Esophagus muscularis mucosa (tissue), 4 donors: ENCODE measurements at places on chromosomes 16 and 17.

DNA sequence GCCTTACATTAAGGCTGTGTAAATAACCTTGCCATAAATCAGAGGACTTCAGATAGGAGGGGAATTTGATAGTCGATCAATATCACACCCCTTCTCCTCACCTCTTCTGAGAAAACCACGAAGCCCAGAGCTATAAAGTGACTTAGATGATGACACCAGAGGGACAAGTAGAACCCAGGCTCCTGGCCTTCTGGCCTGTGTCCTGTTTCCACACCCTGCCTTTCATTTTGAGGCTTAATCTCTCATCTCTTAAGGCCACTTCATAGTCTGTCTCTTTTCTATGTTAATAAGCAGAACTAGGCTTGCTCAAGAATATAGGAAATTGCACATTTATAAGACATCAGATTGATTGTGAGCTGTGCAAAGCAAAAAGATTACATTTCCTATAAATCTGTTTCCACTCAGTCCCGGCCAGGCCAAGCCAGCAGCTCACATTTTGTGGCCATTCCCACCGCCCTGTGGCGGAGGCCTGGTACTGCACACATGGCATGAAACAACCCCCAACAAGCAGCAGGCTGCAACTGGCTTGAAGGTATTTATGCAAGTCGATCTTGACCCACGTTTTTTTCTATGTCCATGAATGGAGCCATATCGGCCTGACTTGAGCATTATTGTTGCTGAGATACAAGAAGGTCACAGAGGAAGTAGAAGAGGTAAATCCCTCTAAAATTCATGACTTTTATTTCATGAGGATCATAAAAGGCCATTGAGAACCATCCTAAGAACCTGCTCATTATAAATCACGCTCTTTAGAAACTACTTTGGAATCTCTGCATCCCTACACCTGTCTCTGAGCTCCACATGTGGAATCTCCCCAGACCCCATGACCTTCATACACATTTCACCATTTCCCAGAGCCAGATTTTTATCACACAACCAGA lies 93.7 kb downstream of the PMP22 start:
- peak; percentile 89 for DNase-seq

DNA sequence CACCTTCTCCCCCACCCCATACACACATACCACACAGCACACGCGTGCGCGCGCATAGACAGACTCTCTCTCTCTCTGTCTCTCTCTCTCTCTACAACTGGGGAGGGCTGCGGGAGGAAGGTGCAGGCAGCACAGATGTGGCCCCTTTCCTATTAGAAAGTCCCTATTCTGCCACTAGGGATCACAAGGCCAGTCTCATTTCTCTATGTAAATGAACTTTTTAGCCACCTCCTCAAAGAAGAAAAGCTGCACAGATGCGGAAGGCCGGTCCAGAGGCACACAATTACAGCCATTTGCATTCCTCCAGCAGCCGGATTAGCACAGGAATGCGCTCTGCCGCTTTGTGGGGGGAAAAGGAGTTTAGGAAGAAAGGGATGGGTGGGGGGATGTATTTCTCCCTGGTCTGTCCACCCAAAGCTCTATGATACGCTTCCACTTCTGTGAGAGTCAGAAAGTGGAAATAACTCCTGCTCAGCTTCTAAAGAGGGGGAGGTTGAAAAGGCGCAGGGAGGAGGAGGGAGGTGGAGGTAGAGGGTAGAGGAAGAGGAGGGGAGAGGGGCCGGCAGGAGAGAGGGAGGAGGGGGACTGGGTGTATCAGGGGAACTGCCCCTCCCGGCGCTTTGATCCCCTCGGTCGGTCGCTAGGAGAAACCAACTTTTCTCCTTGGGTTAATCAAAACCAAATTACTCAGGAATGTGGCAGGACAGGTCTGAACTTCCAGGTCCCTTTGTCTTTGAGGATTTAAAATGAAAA lies 11.7 kb downstream of the ZFHX3 start:
- no peak for DNase-seq

DNA sequence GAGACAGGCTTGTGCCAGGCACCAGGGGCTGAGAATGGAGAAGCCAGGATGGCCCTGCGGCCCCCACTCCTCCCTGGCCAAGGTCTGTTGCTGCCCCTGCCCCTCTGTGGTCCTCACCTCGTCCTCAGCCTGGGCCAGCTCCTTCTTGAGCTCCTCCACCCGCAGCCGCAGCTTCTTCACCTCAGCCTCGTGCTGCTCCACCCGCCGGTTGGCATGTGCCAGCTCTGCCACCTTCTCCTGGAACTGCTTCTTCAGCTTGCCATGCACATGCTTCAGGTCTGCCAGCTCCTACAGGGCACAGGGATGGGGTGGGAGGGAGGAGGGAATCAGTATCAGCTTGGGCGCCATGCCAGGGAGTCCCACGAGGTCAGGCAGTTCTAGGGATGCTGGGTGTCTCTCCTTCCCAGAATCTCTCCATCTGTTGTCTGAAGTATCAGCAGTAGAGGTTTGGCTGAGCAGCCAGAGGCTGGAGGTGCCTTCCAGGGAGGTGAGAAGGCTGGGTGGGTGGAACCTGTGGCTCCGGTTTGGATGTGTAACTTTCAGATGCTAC lies 20.1 kb downstream of the CCDC102A start:
- DNase-seq = no peak

GRCh38 chr17:11917415-11917814 lies 79.9 kb downstream of the ZNF18 start:
- DNase-seq = no peak

DNA sequence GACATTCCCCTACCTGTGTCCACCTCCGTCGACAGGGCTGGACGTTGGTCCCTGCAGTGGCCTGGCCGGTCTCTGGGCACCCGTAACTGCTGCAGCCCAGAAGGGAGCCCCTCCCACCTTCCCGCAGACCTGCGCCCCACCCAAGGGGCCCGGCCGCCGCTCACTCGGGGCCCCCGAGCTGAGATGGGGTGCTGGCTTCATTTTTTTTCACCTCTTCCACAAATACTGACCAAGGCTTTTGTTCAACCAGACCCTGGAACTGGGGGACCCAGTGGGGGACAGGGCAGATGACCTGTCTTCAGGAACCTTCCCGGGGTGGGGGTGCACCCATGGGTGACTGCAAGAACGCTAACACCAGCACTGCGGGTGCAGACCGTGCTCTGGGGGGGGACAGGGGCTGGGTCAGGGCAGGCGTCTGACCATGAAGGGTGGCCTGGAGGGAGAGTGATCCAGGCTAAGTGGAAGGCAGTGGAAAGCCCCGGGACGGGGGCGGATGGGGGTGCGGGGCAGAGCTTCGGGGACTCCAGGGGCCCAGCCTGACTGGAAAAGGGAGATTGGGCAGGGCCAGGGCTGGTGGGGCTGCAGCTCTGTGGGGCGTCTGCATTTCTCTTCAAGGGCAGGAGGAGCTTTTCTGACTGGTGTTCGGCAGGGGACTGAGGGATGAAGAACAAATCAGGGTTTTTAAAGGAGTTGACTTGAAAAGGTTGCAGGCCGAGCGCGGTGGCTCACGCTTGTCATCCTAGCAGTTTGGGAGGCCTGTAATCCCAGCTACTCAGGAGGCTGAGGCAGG lies 42.3 kb downstream of the SLC7A5 start:
- DNase-seq = no peak
